ENCODE measurements at places on chromosomes 5 and 9.

DNA sequence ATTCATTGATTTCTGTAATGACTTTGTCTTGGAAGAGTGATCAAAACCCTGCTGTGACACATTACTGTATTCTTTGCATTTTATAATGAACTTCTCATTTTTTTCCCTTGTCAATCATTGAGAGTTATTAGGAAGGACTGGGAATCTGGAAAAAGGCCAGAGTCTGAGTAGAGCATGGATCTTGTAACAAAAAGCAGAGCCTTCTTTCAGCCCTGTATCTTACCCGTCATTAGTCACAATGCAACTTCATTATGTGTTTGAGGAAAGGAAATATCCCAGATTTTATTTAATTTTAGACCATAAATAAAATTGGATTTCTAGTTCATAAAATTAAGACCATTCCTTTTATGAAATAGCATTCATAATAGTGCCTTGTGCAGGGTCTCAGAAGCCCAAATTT is 131.4 kb downstream of the ARHGEF28 start:
- ATAC-seq: peak; percentile 66

GRCh38 chr9:94490465-94490864 is 64.4 kb upstream of the PCAT7 start:
- ATAC-seq: no peak

DNA sequence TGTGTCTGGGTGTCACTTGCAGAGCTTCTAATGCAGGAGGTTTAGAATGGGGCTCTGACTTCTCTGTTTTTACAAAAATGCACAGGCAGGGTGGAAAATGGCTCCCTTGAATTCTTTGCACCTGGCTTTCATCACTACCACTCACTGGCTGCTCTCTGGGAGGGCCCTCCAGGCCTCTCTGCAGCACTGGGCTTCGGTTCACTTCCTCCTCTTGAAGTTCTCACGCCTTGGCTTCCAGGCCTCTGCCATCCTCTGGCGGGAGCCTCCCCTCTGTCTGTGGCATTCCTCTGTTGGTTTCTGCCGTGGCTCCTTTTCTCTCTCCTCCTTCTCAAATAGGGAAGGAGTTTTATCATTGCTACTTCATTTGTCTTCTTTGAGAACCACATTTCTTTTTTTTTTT is 2.8 kb upstream of the PRLR start:
- ATAC-seq: no peak

DNA sequence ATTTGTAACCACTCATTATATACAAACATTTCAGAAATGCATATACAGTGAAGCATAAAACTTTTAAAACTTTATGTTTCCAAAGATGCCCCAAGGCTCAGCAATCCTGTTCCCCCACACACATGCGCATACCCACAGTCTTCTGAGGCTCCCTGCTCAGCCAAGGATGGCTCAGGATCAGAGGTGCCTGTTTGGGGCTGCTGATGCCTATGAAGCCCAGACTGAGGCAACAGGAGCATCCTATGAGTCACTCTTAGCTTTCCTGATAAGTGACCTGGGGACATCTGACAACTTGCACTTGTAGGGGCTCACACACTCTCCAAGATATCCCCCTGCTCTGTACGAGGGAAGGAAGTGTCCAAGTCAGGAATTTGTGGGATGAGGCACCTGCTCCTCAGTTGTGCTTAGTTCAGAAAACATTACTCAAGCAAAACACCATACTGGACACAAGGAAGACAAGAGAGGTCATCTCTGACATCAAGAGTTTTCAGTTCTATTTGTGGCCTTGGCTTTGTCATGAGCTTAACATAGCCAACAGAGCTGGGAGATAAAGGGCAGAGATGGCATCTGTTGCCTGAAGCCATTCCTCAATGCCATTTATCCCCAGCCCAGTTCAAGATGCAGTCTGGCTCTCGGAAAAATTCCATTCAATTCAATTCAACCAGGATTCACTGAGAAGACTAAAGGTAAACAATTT is 62.3 kb downstream of the NIPSNAP3B start:
- no peak for ATAC-seq

- ATAC-seq: no peak
These were observed 20.2 kb downstream of the EEIG1 start for GRCh38 chr9:127960410-127961154.

DNA sequence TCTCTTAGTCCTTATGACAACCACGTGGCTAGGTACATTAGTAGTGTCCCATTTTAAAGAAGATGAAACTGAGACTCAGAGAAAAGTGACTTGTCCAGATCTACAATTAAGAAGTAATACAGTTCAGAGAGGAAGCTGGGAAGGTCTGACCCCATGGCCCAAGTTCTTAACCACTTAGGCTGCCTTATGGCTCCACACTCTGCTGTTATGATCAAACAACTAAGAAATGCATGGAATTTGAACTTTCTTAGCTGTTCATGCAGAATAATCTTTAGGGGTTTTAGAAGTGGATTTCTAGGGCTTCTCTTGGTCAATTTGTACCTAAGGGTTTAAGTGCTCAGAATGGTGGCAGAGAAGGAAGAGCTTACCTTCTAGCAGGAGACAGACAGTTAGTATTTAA is 128.0 kb upstream of the MSX2 start:
- ATAC-seq: peak; percentile 31

- peak; percentile 96 for ATAC-seq
These were observed 131.5 kb downstream of the AGTPBP1 start for GRCh38 chr9:85610074-85610860.

DNA sequence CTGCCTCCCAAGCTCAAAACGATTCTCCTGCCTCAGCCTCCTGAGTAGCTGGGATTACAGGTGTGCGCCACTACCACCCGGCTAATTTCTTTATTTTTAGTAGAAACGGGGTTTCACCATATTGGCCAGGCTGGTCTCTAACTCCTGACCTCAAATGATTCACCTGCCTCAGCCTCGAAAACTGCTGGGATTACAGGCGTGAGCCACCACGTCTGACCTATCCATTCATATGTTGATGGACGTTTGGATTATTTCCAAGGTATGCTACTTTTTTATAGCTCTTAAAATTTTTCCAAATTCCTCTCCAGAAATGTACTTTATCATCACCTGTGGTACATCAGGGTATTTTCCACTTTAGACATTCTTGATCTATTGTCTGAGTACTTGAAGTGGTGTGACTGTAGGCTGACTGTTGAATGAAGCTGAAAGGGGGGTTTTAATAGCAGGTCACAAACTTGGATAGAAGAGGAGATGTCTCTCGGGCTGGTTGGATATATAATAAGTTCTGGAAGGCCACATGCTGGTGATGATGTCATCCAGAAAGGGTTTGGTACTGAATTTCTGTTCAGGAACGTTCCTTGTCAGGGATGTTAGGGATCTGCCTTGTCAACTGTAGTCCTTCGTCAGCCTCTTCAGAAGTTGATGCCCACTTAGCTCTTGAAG is 7.4 kb downstream of the CTNNA1 start:
- ATAC-seq: no peak
